Mesenchymal stem cell (in vitro differentiated cells and primary cell): ENCODE measurements at places on chromosomes 16 and 17.

GRCh38 chr16:10597187-10597601 is 16.8 kb upstream of the EMP2 start:
- H3K4me1 ChIP-seq, result peaks cover 2% of the 10 kb centered on the region
- H3K36me3 ChIP-seq, result peaks cover 3% of the 10 kb centered on the region
- H3K27me3 ChIP-seq, result peaks cover 21% of the 10 kb centered on the region
- H3K4me3 ChIP-seq, result no peak overlapping the region
- no peak overlapping the region for H3K27ac ChIP-seq

DNA sequence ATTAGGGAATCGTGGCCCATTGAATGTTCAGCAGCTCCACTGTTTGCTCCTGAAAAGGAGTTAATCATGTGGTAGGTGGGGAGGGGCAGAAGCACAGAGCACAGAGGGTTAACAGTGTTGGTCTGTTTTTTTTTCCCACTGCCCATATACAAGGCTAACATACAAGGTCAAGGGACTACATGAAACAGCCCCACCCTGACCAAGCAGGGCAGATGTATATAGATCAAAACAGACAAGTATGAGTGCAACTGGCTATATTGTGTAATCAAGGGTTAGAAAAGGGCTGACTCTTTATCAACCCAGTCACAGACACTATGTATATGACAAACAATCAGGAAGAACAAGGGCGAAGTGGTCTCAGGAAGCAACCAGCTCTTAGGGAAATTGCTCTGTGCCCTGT is 186.6 kb upstream of the CDH11 start:
- H3K4me1 ChIP-seq, result no peaks in the 10 kb centered on the region
- no peak overlapping the region for H3K4me3 ChIP-seq
- H3K27ac ChIP-seq, result no peak overlapping the region
- no peaks in the 10 kb centered on the region for H3K36me3 ChIP-seq
- H3K27me3 ChIP-seq, result no peaks in the 10 kb centered on the region
- DNase-seq, result no peak

DNA sequence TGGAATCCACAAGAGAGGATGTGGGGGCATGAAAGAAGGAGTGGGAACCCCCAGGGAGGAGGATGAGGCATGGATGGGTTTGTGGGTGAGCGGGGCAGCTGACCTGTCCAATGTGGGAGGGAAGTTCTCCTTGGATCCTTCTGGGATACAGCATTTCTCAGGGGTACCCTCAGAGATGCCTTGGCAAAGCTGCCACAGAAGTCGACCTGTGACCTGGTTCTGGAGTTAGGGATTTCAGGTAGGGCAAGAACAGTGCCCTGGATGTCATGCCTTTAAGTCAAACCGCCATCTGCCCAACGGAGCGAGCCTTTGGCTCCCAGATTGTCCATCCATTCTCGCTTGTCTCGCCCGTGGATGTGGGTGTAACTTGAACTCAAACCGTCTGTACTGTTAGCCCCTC is 30.0 kb downstream of the WSCD1 start:
- H3K27ac ChIP-seq, result no peak overlapping the region
- no peak for DNase-seq
- no peaks in the 10 kb centered on the region for H3K4me1 ChIP-seq
- peaks cover 3% of the 10 kb centered on the region for H3K36me3 ChIP-seq
- H3K27me3 ChIP-seq, result peaks cover 25% of the 10 kb centered on the region
- no peak overlapping the region for H3K4me3 ChIP-seq

GRCh38 chr17:77160091-77160874 is 19.5 kb downstream of the SEC14L1 start:
- H3K4me3 ChIP-seq, result no peak overlapping the region
- H3K4me1 ChIP-seq, result peaks cover 17% of the 10 kb centered on the region
- H3K27me3 ChIP-seq, result no peaks in the 10 kb centered on the region
- peaks cover 22% of the 10 kb centered on the region for H3K36me3 ChIP-seq
- peak; percentile 13 for DNase-seq

DNA sequence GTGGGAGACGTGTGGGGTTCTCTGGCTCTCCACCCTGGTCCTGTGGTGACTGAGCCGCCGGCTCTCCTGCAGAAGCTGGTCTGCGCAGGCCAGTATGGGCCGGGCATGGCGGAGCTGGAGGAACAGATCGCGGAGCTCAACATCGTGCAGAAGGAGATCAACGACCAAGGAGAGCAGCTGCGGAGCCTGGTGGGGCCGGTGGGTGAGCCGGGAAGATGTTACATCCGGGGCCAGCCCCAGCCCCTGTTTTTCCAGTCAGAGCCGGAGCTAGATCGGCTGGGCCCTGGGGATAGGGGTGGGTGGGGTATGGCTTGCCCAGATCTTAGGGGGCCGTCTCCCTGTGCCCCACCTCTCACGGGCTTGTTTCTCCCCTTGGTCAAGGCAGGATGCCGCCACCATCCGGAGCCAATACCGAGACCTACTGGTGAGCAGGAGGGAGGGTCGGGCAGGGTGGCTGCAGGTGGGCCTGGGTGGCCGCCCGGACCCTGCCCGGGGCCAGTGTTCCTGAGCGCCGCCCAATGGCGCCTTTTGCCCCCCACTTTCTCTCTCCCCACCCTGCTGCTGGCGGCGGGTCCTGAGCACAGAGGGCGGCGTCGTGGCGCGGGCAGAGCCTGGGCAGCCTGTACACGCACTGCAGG is 5.0 kb downstream of the EVPLL start:
- H3K27ac ChIP-seq, result no peak overlapping the region
- no peak overlapping the region for H3K4me3 ChIP-seq
- H3K4me1 ChIP-seq, result no peaks in the 10 kb centered on the region
- peaks cover 34% of the 10 kb centered on the region for H3K27me3 ChIP-seq
- no peak for DNase-seq

DNA sequence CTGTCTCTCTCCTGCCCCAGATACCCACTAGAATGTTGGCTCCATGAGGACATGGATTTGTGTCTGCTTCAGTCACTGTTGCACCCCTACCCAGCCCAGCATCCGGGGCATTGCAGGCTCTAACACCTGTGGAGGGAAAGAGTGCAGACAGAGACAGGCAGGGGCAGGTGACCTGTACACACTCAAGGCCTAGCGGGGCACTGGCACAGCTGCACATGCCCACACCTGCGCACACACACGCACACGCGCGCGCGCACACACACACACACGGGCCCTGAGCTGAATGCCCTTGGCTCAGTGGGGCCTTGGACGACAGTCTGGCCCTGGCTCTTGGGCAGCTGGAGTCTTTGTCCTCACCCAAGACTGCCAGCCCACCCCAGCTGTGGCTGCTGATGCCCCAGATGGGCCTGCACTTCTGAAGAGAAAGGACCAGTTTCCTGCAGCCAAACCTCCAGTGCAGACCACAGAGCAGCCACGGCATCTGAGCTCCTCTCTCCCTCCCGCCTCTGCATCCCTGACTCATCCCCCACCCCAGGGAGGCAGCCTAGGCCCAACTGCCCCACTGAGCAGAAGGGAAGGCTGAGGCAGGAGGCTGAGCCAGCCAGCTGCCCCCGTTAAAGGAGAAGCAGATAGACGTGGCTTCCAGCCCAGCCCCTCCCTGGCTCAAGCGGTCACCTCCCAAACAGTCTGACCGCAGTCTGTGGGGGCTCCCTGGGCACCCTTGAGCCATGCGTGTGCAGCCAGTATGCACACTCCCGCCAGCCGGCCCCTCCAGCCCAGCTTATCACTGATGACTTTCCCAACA is 12.3 kb upstream of the RAI1 start:
- peaks cover 35% of the 10 kb centered on the region for H3K27me3 ChIP-seq
- peaks cover 8% of the 10 kb centered on the region for H3K4me1 ChIP-seq
- H3K36me3 ChIP-seq, result no peaks in the 10 kb centered on the region
- no peak overlapping the region for H3K4me3 ChIP-seq

DNA sequence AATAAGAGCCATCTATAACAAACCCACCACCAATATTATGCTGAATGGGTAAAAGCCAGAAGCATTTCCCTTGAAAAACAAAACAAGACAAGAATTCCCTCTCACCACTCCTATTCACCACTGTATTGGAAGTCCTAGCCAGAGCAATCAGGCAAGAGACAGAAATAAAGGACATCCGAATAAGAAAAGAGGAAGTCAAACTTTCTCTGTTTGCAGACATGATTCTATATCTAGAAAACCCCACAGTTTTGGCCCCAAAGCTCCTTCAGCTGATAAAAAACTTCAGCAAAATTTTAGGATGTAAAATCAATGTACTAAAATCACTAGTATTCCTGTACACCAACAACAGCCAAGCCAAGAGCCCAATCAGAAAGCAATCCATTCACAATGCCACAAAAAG is 271.8 kb upstream of the AXIN2 start:
- no peak for DNase-seq
- no peaks in the 10 kb centered on the region for H3K4me1 ChIP-seq
- H3K36me3 ChIP-seq, result no peaks in the 10 kb centered on the region
- no peak overlapping the region for H3K27ac ChIP-seq
- H3K4me3 ChIP-seq, result no peak overlapping the region

- H3K27me3 ChIP-seq, result no peaks in the 10 kb centered on the region
- DNase-seq, result no peak
- H3K4me3 ChIP-seq, result no peak overlapping the region
- H3K4me1 ChIP-seq, result no peaks in the 10 kb centered on the region
Measured at GRCh38 chr16:65538976-65539375, 417.1 kb upstream of the CDH11 start.

DNA sequence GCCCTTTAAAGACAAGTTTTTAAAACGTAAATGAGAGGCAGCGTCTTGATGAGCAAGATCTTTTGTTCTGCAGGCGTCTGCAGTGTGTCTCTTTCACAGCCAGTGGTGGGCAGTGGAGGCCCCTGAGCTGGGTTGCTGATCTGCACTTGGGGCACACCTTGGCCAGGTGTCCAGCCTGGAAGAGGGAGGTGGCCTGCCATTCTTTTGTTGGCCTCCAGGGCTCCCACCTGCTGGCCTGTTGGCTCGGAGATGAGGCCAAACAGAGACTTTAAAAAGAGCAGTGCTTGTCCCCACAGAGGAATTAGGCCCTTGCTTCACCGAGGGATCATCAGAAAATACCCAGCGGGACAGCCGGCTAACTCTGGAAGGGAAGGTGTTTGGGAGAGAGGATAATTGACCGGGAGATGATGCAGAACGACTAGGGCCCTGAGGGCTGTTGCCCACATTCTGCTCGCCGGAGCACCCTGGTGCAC is 145.9 kb upstream of the PLCG2 start:
- peaks cover 4% of the 10 kb centered on the region for H3K36me3 ChIP-seq
- H3K4me1 ChIP-seq, result peaks cover 21% of the 10 kb centered on the region
- no peak overlapping the region for H3K4me3 ChIP-seq
- no peak overlapping the region for H3K27ac ChIP-seq
- H3K27me3 ChIP-seq, result no peaks in the 10 kb centered on the region

DNA sequence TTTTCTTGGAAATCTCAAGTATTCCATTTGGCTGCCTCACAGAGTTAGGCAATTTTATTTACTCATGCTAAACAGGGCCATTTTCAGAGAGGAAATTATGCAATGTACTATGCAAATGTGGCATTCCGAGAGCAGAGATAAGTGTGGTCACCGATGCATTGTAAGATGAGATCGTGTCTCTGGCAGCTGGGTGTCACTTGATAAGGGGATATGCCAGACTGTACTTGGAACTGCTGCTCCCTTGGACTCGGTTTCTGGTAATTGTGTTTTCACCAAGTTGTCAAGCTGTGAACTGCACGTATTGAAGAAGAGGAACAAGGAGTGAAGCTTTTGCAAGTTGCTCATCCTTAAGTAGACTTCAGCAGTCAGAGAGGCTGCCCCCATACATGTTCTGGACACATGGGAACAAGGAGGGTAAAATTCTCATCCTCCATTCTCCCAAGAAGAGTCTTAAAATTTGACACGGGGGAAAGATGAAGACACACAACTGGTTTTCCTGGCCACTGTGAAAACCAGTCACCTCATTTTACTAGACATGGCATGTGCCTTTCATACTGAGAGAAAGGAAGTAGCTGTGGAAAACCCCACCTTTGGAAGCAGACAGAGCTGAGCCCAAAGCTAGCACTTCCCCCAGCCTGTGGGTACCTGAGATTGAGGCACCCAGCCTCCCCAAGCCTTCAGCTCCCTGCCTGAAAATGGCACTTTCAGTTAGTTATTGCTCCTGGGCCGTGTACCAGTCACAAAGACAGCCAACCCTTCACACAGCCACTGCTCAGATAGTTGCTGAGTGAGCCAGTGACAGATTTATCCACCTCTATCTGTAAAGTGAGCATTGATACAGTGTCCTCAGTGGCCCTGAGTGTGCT is 150.7 kb downstream of the SOCS1 start:
- peaks cover 37% of the 10 kb centered on the region for H3K4me1 ChIP-seq
- no peaks in the 10 kb centered on the region for H3K27me3 ChIP-seq
- peak; percentile 98 for DNase-seq

DNA sequence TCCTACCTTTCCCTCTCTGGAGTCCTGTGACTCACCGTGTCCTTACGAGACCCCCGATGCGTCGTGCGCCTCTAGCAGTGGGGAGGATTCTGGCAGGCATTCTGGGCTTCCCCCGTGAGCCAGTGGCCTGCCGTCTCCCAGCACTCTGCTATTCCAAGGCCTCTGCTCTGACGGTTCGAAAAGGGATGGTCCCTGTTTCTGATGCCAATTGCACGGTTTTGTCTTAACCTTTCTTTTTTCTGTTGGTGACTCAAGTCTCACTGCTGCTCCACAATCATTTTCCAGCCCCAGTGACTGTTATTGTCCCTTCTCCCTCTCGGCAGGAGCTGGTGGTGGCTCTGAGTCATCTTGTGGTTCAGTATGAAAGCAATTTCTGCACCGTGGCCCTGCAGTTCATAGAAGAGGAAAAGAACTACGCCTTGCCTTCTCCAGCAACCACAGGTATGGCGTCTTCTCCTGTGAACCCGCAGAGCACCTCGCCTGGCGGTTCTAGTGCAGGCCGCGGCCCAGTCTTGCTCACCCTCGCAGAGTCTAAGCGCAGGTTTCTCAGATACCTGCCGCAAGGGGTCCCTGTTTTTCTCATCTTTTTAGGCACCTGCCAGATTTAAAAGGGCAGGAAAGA is 100.1 kb upstream of the CHMP6 start:
- H3K4me3 ChIP-seq, result no peak overlapping the region
- H3K27me3 ChIP-seq, result no peaks in the 10 kb centered on the region
- DNase-seq, result peak; percentile 99
- peaks cover 40% of the 10 kb centered on the region for H3K4me1 ChIP-seq
- peak overlapping the region; percentile 96 for H3K27ac ChIP-seq

- no peaks in the 10 kb centered on the region for H3K27me3 ChIP-seq
- no peaks in the 10 kb centered on the region for H3K36me3 ChIP-seq
- peak overlapping the region; percentile 80 for H3K27ac ChIP-seq
Measured at GRCh38 chr16:78297066-78297666, 197.7 kb downstream of the WWOX start.

DNA sequence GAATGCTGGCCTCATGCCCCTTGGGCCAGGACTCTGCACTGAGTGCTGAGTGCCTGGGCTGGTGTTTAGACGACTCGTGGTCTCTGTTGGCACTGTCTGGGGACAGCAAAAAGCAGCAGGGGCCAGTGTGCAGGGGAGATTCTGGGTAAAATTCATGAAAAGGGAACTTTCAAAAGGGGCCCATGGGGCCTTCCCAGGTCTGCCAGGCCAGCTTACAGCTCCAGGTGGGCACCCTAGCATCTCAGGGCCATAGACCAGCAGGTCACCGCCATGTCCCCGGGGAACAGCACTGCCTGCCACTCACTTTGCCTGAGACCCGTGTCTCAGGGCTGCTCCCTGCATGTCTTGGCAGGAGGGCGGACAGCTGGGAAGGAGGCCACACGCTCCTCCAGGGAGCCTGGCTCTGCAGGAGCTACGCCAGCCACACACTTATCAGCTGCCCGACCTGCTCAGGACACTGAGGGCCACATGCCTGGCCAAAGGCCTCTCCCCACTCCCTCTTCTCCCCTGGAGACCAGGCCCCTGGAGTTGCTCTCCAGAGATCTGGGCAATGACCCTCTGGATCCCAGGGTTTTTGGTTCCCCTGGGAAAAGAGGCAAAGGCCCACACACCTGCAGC is 8.8 kb upstream of the FASN start:
- no peaks in the 10 kb centered on the region for H3K27me3 ChIP-seq
- H3K4me1 ChIP-seq, result peaks cover 38% of the 10 kb centered on the region
- no peak for DNase-seq
- H3K27ac ChIP-seq, result no peak overlapping the region
- H3K36me3 ChIP-seq, result peaks cover 21% of the 10 kb centered on the region
